ENCODE measurements at places on chromosomes 12 and 14. TPM values are rescaled to one million over a fixed set of nuclear protein-coding genes. Genes with fewer than 3 reads are reported as not detected.

The TMEM63C gene
- 1.5 TPM for polyA plus RNA-seq

The LYZ gene
- not detected for polyA plus RNA-seq

The MUCL1 gene
- polyA plus RNA-seq = 1.1 TPM

DNA sequence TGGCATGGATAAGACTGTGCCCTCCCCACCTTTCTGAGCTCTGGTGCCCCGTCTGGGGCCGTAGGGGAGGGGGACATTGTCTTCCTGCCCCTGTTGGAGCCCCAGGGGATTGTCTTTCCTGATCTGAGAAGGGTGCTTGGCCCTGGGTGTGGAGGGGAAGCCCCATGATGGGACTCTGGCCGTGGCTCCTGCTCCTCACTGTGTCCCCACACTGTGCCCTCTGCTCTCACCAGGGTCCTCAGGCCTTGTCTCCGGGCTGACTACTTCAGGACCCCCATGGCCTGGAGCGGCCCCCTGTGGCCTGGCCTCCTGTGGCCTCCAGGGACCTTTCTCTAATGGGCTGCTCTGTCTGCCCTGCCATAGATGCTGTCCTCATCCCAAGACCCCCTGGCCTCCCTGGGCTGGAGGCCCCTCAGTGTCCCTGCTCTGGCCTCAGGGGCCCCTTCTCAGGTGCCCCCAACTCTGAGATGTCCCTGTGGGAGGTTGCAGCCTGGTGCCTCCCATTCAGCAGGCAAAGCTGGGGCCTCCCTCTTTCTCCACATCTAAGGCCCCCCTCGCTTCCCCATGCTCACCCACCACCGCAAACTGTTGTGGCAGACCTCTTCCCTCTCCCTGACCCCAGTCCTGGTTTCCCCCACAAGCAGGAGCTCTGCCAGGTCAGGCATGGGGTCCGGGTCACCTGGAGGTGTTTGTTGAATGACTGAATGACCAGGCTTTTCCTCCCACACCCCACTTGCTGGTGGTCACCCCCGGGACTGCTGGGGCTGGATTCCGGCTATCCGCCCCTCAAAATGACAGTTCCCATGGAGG lies 4.0 kb downstream of the KIF26A start:
- DNase-seq = no peak
- no peaks in the 10 kb centered on the region for H3K36me3 ChIP-seq
- H3K27ac ChIP-seq = no peak overlapping the region
- peaks cover 4% of the 10 kb centered on the region for H3K4me1 ChIP-seq
- peaks cover 26% of the 10 kb centered on the region for H3K27me3 ChIP-seq

- H3K27me3 ChIP-seq = no peaks in the 10 kb centered on the region
- no peak for DNase-seq
- no peaks in the 10 kb centered on the region for H3K4me1 ChIP-seq
- H3K4me3 ChIP-seq = no peak overlapping the region
- H3K27ac ChIP-seq = no peak overlapping the region
Observed at GRCh38 chr12:66290716-66291200, 11.5 kb upstream of the HELB start.

GRCh38 chr12:115609347-115609746 lies 668.1 kb downstream of the MED13L start:
- peaks cover 4% of the 10 kb centered on the region for H3K27me3 ChIP-seq
- H3K36me3 ChIP-seq = no peaks in the 10 kb centered on the region
- no peaks in the 10 kb centered on the region for H3K4me1 ChIP-seq

GRCh38 chr14:76516884-76517283 lies 140.9 kb downstream of the ESRRB start:
- H3K27ac ChIP-seq = no peak overlapping the region
- H3K36me3 ChIP-seq = no peaks in the 10 kb centered on the region
- H3K4me1 ChIP-seq = peaks cover 12% of the 10 kb centered on the region
- peak; percentile 89 for DNase-seq

GRCh38 chr14:65011538-65011937 lies 24.8 kb downstream of the FNTB start:
- no peaks in the 10 kb centered on the region for H3K27me3 ChIP-seq
- no peak for DNase-seq
- no peak overlapping the region for H3K27ac ChIP-seq
- no peak overlapping the region for H3K4me3 ChIP-seq

DNA sequence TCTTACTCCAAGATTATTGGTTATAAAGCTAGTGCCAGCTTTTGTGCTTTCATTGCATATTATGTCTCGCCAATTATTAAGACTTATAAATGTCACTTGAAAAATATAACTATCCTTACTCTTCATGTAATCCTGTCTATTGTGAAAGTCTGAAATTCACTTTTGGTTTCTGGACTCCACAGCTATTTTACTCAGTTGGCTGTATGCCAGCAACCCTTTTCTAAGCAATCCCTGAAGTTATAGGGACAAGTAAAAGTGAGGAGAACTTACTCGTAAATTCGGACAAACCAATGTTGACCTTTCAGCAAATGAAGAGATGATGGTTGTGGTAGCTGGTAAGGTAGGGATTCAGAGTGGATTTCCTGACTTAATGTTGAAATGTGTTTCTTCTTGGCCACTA lies 196.3 kb downstream of the NPAS3 start:
- no peak overlapping the region for H3K27ac ChIP-seq
- no peaks in the 10 kb centered on the region for H3K36me3 ChIP-seq
- no peaks in the 10 kb centered on the region for H3K4me1 ChIP-seq
- H3K4me3 ChIP-seq = no peak overlapping the region
- no peak for DNase-seq

GRCh38 chr12:103929046-103929783 lies 995 bp upstream of the HSP90B1 start:
- H3K36me3 ChIP-seq = peaks cover 14% of the 10 kb centered on the region
- no peaks in the 10 kb centered on the region for H3K27me3 ChIP-seq
- H3K4me1 ChIP-seq = peaks cover 23% of the 10 kb centered on the region
- peak overlapping the region; percentile 45 for H3K4me3 ChIP-seq
- no peak for DNase-seq

DNA sequence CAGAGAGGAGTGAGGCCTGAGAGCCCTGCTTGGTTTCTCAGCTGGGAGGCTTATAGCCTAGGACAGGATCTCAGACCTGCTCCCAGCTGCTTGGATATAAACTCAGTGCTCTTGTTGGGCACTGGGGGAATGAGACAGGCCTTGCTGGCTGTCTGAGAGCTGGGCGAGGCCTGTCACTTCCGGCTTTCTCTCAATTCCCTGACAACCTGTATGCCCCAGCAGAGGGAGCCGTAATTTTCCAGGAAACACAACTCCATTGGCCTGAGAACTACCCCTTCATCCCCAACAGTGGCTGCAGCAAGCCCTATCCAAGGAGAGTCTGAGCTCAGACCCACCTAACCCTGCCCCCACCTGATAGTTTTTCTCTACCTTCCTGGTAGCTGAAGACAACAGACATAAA lies 258.3 kb upstream of the STXBP6 start:
- no peak for DNase-seq
- H3K4me3 ChIP-seq = no peak overlapping the region
- no peaks in the 10 kb centered on the region for H3K36me3 ChIP-seq
- no peaks in the 10 kb centered on the region for H3K27me3 ChIP-seq
- no peak overlapping the region for H3K27ac ChIP-seq

GRCh38 chr14:21385188-21385904 lies 1.5 kb upstream of the SUPT16H start:
- H3K27ac ChIP-seq = no peak overlapping the region
- peaks cover 14% of the 10 kb centered on the region for H3K36me3 ChIP-seq
- DNase-seq = no peak
- peaks cover 15% of the 10 kb centered on the region for H3K4me1 ChIP-seq
- H3K4me3 ChIP-seq = no peak overlapping the region

- H3K27ac ChIP-seq = peak overlapping the region; percentile 25
- H3K4me1 ChIP-seq = peaks cover 20% of the 10 kb centered on the region
- DNase-seq = no peak
- no peaks in the 10 kb centered on the region for H3K36me3 ChIP-seq
- no peaks in the 10 kb centered on the region for H3K27me3 ChIP-seq
- H3K4me3 ChIP-seq = no peak overlapping the region
Observed at GRCh38 chr14:54146601-54147000, 190.0 kb upstream of the BMP4 start.

GRCh38 chr14:86221000-86221399 lies 691.1 kb downstream of the FLRT2 start:
- H3K27me3 ChIP-seq = no peaks in the 10 kb centered on the region
- no peaks in the 10 kb centered on the region for H3K4me1 ChIP-seq
- H3K4me3 ChIP-seq = no peak overlapping the region
- no peaks in the 10 kb centered on the region for H3K36me3 ChIP-seq

GRCh38 chr12:14691560-14691959 lies 4.8 kb downstream of the GUCY2C start:
- no peaks in the 10 kb centered on the region for H3K4me1 ChIP-seq
- no peaks in the 10 kb centered on the region for H3K36me3 ChIP-seq
- DNase-seq = no peak
- no peak overlapping the region for H3K27ac ChIP-seq
- no peaks in the 10 kb centered on the region for H3K27me3 ChIP-seq
